ENCODE measurements at places on chromosomes 6 and 20.

- no peak for DNase-seq
Observed at GRCh38 chr6:129184808-129185366, 301.9 kb downstream of the LAMA2 start.

DNA sequence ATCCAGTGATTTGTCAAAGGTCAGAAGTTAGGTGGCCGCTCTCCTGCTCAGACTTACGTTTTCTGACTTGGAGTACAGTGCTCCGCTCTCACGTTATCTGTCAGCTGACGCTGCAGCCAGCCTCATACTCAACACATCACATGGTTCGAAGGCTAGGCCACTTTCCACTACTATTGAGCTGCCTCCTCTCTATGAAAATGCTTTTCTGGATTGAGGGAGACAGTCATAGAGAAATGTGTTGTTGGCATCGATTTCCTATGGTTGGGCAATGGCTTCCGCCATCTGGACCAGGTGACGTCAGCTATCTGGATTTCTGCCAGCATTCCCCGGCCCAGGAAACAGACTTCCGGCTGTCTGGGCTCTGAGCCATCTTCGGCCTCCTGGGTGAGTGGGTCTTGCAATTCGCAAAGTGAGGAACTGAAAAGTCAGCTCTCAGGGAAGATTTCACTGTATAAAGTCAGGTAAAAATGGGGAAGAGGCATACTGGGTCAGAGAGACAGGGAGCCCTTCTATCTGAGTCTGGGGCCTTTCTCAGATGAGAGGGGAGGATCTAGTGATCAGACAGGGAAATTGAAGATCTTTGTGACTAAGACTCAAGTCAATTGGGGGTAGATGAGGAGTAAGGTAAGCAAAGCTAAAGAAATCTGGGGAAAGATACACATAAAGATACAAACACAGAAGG lies 37.5 kb upstream of the IER3 start:
- DNase-seq = peak; percentile 96

DNA sequence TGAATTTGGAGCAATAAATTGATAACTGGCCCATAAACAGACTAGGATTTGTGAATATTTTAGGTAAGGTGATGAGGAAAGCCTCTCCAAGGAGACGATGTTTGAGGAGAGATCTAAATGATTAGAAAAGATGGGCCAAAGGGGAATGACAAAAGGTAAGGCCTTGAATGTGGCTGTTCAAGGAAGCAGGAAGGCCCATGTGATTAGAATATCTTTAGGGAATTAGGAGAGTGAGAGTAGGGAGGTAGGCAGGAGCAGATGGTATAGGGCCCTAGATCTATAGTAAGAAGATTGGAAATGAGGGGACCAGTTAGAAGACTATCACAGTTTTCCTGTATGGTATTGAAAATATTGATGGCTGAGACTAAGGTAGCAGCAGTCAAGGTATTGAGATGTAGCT lies 6.7 kb downstream of the HSF2 start:
- no peak for DNase-seq

DNA sequence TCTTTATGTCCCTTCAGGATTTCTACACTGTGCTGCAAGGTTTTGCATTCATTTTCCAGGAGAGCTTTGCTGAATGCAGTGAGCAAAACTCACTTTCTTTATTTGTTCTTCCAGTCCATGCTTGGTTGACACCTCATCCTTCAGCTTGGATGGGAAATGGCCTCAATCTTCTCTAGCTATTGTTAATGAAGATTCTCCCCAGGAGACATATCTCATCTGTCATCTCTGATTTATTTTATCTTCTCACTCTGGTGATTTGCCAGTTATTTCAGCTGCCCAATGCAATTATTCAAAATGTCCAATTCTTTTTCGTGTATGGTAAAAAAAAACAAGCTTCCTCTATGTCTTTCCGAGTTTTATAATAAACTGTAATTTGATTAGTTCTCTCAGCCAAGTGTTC lies 77.9 kb upstream of the PAK5 start:
- DNase-seq = no peak

DNA sequence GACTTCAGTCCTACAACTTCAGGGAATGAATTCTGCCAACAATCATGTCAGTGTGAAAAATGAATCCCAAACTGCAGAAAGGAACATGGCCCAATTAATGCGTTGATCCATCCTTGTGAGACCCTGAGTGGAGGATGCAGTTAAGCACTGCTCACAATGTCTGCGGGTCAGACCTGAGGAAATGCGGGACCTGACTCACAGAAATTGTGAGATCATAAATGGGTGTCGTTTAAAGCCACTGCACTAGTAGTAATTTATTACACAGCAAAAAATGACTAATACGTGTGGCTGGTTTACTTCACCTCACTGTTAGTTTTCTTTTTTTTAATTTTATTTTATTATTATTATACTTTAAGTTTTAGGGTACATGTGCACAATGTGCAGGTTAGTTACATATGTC lies 505.0 kb downstream of the PRKN start:
- DNase-seq = no peak

- no peak for DNase-seq
Observed at GRCh38 chr6:145705561-145705960, 29.8 kb downstream of the EPM2A start.

DNA sequence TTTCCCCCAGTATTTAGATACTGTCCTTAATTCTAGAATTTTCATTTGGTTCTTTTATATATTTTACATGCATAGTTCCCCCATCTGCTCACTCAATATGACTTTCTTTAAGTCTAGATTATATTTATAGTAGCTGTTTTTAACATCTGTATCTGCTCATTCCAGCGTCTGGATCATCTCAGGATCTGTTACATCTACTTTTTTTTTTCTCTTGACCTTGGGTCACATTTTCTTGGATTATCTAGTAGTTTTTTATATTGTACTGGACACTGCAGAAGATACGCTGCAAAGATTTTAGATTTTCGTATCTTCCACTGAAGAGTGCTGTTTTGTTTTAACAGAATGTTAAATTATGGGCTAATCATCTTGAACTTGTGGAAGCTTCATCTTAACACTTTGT lies 20.7 kb downstream of the RAB22A start:
- no peak for DNase-seq

DNA sequence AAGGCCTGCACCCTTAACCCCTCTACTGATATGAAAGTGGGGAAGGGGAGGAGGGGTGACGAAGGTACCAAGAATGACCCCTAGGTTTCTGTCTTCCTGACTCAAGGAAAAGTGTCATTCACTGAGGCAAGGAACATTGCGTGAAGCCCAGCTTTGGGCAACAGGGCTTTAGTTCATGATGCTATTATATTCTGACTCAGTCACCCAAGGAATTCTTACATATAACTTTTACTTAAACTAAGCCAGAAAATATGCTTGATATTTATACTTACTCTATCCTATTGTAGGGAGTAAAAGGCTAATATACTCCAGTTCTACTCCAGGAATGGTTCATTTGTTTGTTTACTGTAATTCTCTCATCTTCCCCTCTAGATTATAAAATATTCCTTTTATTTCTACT lies 60.5 kb downstream of the DOP1A start:
- DNase-seq = no peak

GRCh38 chr6:36970892-36971842 lies 14.8 kb downstream of the MTCH1 start:
- no peak for DNase-seq

- DNase-seq = no peak
Observed at GRCh38 chr6:89257346-89257745, 40.2 kb upstream of the GABRR1 start.

- DNase-seq = peak; percentile 85
Observed at GRCh38 chr6:43702534-43703440, 15.2 kb upstream of the MRPS18A start.

- no peak for DNase-seq
Observed at GRCh38 chr20:63577317-63577894, 3.4 kb upstream of the HELZ2 start.

- no peak for DNase-seq
Observed at GRCh38 chr6:21426841-21427490, 166.6 kb upstream of the SOX4 start.

DNA sequence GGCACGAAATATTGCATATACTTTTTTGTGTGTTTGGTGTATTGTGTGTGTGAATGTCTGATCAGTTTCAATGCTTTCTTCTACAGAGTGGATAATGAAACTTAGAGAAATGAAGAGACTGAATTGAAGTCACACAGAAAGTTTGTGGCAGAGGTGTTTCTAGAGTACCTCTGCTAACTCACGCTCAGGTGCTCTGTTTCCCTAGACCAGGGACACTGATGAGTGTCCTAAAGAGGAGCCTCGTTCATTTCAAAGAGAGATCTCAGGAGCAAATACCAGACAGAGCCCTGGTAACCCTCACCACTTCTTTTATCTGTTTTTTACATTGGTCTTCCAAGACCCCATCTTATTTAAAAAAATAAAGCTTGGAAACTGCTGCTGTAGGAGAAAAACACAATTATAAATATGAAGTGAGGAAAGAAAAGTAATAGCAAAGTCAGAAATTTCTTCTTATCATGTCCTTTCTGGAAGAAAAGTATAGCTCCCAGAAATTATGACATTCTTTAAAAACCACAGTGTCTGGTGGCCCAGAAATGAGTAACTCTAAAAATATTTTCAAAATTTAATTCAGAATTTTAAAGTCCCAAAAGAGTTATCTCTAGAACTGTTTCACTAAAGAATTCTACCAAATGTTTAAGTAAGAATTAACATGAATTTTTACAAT lies 720.6 kb downstream of the RFPL4B start:
- no peak for DNase-seq

DNA sequence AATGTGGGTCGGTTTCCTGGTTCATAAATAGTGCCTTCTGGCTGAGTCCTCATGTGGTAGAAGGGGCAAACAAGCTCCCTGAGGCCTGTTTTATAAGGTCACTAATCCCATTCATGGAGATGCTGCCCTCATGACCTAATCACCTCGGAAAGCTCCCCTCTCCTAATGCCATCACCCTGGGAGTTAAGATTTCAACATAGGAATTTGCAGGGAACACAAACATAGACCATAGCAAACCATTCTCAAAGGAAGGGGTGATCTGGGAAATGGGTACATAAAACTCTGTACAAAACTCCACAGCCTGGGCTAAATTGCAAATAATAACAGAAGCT lies 1.5 kb upstream of the ADTRP start:
- no peak for DNase-seq

DNA sequence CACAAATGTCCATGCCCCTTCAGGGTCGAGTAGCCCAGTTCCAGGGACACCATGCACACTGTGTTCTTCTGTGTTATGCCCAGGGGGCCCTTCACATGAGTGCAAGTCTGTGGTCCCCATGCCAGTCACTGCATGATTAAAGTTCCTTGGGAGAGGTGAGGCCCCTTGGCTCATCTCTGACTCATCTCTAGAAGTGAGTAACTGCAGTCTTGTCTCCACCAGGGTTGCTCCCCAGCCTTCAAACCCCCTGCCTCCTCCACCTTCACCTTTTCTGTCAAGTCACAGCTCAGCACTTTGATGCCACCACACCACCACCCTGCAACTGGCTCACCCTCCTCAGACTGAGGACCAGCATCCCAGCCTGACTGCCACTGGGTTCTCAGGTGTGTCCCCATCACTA lies 161.7 kb downstream of the UNC5CL start:
- DNase-seq = no peak

DNA sequence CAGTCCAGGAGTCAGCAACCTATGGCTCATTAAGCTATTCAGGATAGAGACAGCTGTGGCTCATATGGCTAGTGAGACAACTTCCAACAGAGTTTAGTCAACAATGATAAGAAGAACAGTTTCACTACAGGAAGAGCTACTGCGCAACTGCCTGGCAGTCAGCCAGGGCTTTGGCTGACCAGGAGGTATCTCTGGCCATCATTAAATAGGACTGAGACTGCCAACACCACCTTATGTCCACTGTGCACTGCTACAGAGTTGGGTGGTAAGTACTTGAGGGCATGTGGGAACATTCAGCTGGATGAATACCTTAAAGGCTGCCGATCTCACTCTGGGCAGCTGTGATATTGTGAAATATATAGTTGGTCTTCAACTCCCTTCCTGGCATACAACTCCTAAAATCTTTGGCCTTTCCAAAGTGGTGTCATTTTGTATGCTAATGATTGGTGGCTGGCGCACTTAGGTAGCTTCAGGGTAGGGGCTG lies 52.2 kb upstream of the FAM83C start:
- no peak for DNase-seq

GRCh38 chr20:58194175-58194791 lies 34.2 kb downstream of the ANKRD60 start:
- DNase-seq = no peak

DNA sequence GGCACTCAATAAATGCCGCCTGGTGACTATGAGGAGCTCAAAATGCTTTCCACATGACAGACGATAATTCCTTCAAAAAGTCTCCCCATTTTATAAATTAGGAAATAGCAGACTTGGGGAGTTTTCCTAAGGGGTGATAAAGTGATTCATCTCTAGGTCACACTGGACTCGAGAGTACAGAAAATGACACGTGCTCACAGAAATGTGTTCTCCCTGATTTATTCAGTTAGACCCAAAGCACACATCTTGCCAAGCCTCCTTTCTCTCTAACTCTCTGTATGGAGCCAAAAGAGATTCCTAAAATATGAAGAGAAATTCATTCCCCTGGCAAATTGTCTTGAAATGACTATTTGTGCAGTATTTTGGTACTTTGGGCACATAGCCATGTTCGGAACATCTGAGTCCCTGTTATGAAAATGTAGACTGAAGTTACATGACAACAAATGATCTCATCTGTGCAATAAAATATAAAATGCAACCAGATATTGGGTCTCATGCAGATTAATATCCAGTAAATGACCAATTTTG lies 381.1 kb downstream of the TFAP2B start:
- no peak for DNase-seq

DNA sequence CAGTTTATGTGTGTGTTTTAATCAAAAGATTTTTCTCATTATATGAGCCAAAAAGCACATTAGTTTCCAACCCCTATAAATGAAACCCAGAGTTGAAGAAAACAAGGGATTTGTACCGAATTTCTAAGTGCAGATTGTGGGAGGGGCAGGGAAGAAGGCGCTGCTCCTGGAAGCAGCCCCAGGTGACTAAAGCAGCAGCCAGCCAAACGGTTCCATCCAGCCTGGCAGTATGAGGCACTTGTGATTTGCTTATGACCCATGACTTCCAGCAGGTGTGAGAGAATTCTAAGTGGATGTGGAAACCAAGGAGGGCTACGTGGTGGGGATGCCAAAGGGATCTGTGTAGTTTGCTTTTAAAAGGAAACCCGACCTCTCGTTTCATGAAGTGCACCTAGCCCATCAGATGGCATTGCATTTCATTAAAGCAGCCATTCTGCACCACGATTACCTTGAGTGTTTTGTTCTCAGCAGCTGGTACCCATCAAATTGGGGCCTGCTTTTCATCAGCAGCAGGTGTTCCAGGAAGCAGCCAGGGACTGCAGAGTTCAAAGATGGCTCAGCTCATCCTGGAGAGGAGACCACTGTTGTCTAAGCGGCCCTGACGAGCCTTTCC lies 79.1 kb downstream of the DTD1 start:
- no peak for DNase-seq

DNA sequence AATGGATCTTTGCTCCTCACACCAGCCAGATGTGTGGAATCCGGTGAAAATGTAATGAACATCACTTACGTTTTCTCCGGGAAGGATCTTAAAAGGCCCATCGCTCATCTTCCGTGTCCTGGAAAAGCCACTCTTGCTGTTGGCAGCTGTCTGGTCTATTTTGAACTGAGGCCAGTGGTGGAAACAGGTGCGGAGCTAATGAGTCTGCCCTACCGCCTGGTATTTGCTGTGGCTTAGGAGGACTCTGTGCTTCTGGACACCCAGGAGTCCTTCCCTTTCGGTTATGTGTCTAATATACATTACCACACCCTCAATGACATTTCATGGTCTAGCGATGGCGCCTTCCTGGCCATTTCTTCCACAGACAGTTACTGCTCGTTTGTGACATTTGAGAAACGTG lies 264.2 kb upstream of the PREP start:
- no peak for DNase-seq

Measured in left forelimb (tissue), 1 donor.